ENCODE measurements at places on chromosomes 6 and 20.

GRCh38 chr6:83008626-83009025 is 57.0 kb downstream of the UBE3D start:
- no peak for DNase-seq

- peak; percentile 91 for DNase-seq
Measured at GRCh38 chr20:38764567-38765318, 16.5 kb downstream of the ACTR5 start.

- DNase-seq = no peak
Measured at GRCh38 chr20:61692479-61692878, 373.2 kb downstream of the TAF4 start.

- DNase-seq = no peak
Measured at GRCh38 chr6:108850669-108851465, 2.6 kb downstream of the ARMC2 start.

DNA sequence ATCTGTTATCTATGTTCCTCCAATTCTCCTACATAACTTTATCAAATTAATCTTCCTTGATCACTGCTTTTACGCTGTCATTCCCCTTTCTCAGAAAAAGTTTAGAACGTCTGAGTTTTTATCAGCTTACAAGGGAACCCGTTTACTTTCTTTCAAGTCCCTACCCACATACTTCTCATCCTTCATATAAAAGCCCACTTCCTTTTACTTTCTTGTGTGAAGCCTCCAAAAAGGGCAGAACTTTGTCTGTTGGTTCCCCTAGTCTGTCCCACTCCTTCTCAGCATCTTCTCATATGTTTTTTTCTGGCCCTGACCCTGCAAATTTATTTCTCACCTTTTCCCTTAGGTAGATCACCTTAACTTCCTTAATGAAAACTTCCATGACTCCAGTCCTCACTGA is 106.1 kb downstream of the TFAP2B start:
- no peak for DNase-seq

- DNase-seq = no peak
Measured at GRCh38 chr6:127107916-127108315, 10.6 kb upstream of the RSPO3 start.

GRCh38 chr6:137804637-137805036 is 62.4 kb upstream of the TNFAIP3 start:
- DNase-seq = no peak

DNA sequence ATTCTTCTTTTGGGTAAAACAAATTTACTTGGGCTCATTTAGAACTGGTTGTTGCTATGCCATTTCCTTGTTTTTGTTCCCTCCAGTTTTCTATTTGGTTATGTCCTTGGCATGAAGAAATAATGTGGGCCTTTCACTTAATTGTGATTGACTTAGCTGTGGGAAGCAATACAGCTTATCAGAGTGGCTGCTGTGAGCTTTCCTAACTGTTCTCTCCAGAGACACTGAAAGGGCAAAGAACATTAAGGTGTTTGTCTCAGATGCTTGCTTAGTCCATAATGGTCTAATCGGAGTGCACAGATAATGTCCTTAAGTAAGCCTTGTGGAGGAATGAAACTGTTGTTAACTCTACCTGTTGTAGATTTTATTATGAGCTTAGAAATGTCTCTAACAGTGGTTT is 56.6 kb downstream of the SH3BGRL2 start:
- no peak for DNase-seq

- DNase-seq = no peak
Measured at GRCh38 chr6:72132427-72132826, 246.1 kb downstream of the RIMS1 start.

DNA sequence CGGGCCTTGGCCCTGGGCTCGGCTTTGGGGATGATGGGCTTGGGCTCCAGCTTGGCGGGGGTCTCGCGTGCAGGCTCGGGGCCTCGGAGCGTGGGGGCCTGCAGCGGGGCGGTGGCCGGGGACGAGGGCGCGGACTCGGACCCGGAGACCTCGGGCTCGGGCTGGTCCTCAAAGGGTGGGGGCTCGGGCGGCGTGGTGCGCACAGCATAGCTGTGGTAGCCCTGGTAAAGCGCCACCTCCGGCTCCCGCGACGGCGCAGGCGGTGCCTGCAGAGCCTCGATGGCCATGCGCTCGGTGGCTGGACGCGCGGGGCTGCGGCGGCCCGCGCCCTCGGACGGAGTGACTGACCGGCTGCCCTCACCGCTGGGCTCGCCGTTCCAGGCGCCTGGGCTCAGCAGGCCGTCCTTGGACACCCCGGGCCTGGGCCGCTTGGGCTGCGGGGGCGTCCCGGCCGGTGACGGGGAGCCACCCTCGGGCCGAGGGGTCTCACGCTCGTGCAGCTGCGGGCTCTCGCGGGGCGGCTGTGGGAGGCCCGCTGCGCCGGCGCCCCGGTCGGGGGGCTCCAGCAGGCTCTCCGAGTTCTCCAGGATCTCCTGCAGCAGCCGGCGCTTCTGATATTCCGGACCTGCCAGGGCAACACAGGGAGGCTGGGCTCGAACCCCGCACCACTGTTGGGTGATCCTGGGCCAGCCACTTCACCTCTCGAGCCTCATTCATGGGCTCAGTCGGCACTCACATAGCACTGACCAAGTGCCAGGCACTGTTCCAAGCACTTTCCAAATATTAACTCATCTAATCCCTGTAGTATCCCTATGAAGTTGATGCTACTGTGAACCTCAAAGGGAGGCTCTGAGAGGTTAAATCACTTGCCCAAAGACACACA is 71.0 kb downstream of the JPH2 start:
- no peak for DNase-seq

DNA sequence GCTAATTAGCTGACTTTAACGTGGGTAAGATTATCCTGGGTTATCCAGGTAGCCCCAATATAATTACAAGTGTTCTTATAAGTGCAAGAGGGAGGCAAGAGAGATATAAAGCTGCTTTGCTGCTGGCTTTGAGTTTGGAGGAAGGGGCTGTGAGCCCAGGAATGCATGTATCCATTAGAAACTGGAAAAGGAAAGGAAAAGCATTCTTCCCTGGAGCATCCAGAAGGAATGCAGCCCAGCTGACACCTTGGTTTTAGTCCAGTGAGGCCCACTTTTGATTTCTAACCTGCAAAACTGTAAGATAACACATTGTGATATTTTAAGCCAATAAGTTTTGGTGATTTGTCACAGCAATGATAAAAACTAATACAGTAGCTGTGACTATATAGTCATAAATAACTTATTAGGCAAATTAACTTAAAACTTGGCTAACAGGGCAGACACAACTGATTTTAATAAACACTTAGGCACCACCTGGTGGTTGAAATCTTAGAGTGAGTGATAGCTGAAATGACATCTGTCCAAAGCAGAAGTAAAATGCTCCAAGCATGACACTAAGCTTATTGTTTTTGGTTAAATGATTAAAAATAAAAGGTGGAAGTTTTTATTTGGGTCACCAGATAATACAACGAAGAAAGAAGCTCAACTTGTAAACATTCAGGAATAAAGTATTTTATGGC is 35.6 kb downstream of the ADGRF4 start:
- no peak for DNase-seq

DNA sequence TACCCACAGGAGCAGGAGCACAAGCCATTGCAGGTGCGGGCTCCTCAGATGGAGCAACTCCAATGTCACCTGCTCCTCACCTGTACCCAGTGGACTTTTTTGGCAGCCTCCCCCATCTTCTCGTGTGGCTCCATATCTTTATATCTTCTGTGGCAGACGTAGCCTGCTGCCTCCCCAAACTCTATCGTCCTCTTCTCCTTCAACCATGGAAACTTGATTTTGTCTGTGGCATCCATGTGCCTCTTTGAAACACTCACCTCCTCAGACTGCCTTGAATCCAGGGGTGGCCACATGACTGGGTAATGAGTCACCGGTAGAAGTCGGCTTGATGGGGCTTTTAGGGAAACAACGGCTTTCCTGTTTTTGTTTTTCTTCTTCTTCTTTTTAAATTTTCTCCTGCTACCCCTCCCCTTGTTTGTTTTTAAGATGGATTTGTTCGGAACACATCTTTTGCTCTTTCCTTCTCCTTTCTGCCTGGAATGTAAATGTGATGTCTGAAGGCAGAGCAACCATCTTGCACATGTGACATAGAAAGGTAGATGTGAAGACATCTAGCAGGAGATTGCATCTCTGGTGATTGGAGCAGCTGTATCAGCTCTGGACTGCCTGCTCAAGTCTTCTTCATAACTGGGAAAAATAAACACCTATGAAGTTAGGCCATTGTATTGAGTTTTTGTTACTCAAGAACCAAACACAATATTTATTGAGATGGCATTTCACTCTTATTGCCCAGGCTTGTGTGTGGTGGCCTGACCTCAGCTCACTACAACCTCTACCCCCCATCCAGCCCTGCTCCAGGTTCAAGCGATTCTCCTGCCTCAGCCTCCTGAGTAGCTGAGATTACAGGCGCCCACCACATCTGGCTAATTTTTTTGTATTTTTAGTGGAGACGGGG is 69.9 kb upstream of the DDR1 start:
- DNase-seq = peak; percentile 77

GRCh38 chr6:163744256-163744925 is 329.9 kb downstream of the QKI start:
- no peak for DNase-seq

GRCh38 chr20:4563534-4563933 is 158.2 kb upstream of the PRND start:
- peak; percentile 60 for DNase-seq

DNA sequence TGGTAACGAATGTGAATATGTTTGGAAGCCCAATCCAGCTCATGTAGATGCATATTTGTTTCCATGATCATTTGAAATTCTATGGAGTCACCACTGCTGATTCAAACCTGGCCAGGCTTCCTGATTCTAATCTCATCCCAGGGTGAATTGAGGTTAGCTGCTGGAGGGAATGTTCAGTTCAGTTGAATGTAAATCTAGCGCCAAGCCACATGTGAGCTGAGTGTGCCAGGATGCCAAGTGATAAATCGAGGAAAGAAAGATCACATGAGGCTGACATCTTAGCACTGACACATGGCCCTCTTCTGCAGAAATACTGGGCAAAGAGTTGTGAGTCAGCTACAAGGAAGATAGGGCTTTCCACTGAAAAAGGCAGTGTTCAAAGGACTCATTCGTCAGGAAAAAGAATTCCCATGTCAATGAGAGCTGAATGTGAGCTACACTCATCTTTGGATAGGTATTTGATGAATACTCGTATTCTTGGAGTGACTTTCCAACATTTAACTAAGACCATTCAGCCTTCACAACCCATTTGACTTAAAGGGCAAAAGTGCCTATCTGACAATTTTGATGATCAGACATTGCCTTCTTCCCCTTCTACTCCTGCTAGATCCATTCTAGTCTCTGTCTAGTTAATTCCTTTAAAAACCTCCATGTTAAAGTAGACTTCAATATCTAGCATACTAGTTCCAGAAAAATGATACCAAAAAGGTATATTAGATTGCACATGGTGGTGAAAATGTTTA is 172.1 kb downstream of the MTFR2 start:
- no peak for DNase-seq

- DNase-seq = no peak
Measured at GRCh38 chr20:20359628-20360027, 8.3 kb upstream of the INSM1 start.

DNA sequence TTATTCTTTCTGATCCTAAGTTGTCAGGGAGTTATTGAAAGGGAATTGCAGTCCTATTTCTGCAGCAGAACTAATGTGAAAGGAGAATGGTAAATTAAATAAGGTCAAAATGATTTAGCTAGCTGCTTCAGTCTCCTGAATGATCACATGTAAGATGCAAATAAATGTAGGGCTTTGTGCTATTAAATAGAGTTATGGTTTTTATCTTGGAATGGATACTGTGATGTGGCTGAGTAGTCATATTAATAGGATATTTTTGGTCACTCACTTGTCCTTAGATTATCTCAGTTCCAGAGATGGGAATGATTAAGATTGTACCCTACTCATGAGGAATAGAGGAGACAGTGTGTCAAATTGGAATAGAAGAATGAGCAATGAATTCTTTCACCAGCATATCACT is 129.6 kb downstream of the PLCB4 start:
- no peak for DNase-seq

GRCh38 chr6:150201285-150201684 is 58.4 kb downstream of the PPP1R14C start:
- no peak for DNase-seq

GRCh38 chr6:36267731-36268477 is 2.0 kb upstream of the PNPLA1 start:
- DNase-seq = no peak

- DNase-seq = no peak
Measured at GRCh38 chr6:11878029-11878428, 99.4 kb upstream of the ADTRP start.

- no peak for DNase-seq
Measured at GRCh38 chr6:107867302-107867615, 43.1 kb upstream of the SCML4 start.

DNA sequence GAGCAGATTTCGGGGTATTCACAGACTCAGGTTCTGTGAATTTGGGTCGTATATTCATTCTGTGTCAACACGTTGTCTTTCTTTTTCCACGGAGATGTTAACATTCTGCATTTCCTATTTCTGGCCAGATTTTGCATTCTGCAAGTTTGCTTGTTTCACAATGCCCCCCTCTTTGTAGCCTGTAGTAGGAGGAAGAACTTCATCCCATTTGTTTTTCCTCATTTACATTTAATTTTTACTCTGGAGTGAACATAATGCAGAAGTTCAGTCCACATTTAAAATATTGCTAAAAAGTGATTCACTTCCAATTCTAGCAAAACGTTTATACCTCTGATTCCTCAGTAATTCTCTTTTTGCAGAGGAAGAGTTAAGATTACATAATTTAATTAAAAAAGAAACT is 12.9 kb downstream of the TAGAP start:
- no peak for DNase-seq

- peak; percentile 11 for DNase-seq
Measured at GRCh38 chr6:130843575-130844320, 16.5 kb downstream of the SMLR1 start.

DNA sequence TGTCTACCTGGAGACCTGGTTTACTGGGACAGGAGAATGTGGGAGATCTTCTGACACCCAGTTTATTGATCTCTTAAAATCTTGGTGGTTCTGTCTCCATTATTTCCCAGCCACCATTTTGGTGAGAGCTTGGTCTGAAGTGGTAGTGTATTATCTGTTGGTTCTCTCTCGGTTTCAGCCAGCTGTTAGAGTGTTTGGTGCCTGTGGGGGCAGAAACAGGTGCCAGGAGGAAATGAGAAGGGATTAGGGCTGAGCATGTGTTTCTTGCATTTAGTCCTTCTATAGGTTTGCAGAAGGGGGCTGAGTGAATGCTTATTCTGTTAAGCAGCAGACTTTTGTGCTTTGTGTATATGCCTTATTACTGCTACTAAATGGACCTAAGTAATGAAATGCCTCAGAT is 9.6 kb downstream of the JARID2 start:
- DNase-seq = no peak

DNA sequence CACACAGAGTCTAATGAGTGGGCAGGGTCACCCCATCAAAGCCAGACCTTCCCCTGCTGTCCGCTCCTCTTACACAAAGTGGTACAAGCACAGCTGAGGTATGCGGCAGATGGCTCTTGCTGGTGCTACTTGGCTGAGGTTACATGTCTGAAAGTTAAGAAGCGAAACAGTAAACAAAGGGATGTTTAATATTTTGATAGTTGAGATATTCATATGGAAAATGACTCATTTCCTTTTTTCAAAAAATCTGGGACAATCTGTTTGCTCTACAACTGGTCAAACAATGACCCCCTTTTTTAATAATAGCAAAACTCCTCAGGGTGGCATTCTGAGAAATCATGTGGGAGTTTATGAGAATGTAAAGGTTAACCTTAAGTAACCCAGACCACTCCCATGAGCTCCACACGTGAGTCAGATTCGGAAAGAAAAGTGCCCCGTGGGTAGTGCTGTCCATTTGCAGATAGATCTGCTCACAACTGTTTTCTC is 245.3 kb downstream of the TBXT start:
- DNase-seq = peak; percentile 53

Data from urothelium cell line (cell line).